ENCODE measurements at places on chromosomes 7 and 10. TPM values are rescaled to one million over a fixed set of nuclear protein-coding genes. Genes with fewer than 3 reads are reported as not detected.

Gene TDRD1
- total RNA-seq = 2.7 TPM

Gene LIPK
- total RNA-seq = not detected

Gene SLC16A9
- total RNA-seq = 0.40 TPM

Gene GATAD1
- 13.1 TPM for total RNA-seq

Gene CCL24
- 0.47 TPM for total RNA-seq

Gene XRCC2
- total RNA-seq = 0.67 TPM

Gene KCNK18
- total RNA-seq = not detected

Gene CAV2
- 204 TPM for total RNA-seq

Gene PLEKHS1
- total RNA-seq = not detected

Gene COL26A1
- total RNA-seq = not detected

Gene SPDYE6
- not detected for total RNA-seq

Gene SLC25A40
- total RNA-seq = 32.1 TPM

Gene DKK1
- total RNA-seq = not detected

Gene ASZ1
- not detected for total RNA-seq

Gene HOXA11
- total RNA-seq = not detected

Gene IL6
- total RNA-seq = 1.2 TPM

- no peak for DNase-seq
Measured at GRCh38 chr10:100007231-100008141, 2.3 kb downstream of the DNMBP start.

DNA sequence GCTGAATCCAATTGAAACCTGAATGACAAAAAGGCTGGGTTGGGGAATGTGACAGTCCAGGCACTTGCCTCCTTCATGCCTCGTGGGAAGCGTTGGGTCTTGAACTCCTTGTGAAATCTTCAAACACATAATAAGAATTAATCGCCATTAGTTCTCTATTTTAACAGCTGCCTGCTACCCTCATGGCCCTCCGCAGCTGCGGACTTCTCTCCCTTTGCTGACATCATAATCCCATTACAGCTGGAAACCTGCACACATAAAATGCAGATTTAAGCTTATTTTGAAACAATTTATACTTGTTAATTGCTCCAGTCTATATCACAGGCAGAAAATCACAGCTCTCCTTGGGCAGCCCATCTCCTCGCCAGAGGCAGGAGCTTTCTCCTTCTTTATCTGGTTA is 403.0 kb upstream of the MKI67 start:
- no peak for DNase-seq

- DNase-seq = no peak
Measured at GRCh38 chr7:99123571-99124033, 20.3 kb downstream of the SMURF1 start.

DNA sequence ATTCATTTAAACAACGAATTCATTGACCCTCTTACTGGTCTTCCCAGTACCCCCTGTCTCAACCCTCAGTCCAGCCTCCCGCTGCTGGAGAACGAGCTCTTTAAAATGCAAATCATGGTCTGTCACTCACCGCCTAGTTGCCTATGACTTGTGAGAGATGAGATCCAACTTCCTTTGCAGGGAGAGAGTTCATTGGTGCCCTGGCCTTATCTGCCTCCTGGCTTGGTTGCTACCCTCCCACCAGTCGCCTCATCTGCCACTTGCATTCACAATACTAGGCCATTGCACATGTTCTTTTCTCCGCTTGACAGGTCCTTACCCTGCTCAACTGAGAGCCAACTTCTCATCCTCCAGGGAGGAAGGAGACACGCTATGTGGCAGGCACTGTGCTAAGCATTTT is 54.0 kb upstream of the MXI1 start:
- no peak for DNase-seq

GRCh38 chr7:74052628-74053027 is 24.7 kb downstream of the ELN start:
- no peak for DNase-seq

GRCh38 chr10:50604809-50605208 is 18.9 kb downstream of the SGMS1 start:
- no peak for DNase-seq

DNA sequence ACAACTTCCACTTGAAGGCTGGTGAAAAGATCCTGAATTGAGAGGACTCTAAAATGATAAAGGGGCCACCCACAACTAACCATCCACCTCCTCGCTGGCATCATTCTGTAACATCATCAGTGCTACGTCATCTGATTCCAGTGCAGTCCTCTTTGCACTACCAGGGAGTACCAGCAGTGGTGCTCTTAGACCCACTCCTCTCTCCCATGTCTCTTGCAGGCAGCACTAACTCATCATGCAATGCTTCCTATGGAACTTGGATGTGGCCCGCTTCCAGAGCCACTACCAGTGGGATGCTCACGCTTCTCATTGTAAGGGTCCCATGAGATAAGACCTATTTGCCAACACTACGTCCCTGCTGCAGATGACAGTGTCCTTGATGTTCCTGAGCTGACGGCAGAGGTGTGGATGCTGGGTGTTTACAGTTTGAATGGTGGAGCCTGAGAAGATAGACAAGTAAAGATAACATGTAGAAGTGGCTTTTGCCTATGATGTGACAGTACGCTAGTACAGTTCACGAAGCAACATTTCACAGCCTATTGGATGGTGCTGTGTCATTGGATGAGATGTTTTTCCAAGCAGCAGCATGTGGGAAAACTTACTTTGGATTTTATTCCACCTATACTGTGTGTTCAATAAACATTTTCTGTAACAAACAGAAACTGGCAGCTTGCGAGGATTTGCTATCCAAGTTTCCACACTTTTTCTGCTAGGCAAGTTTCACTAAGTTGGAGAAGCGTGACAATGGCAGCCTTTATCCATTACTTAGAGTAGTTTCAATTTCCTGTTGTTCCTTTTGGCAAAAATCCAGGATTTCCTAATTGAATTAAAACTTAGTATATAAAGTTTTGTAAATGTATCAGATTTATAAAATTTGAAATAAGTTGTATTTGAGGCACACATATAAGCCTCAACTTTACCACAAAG is 35.8 kb upstream of the COBL start:
- DNase-seq = no peak

- no peak for DNase-seq
Measured at GRCh38 chr7:149598721-149599308, 101.2 kb upstream of the ZNF746 start.

- no peak for DNase-seq
Measured at GRCh38 chr7:79714081-79714480, 260.6 kb upstream of the MAGI2 start.

DNA sequence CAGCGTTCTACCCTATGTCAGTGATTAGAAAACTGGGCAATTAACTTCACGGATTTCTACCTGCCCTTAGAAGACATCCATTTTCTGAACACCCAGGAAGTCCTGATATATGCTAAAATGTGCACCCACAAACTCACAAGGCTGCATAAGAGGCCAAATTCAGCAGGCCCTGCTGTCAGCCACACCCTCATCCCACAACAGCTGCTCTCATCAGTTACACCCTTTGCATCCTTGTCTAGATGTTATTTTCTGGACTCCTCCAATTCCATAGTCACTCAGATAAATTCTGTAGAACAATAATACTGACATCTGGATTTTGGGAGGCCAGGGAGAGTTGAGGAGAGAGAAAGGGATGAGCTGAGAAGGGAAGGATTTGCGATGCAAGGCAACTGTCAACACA is 208.9 kb downstream of the TAX1BP1 start:
- DNase-seq = no peak

GRCh38 chr10:6491841-6492609 is 88.1 kb downstream of the PRKCQ start:
- DNase-seq = no peak

GRCh38 chr10:122281018-122281626 is 10.0 kb downstream of the BTBD16 start:
- no peak for DNase-seq

DNA sequence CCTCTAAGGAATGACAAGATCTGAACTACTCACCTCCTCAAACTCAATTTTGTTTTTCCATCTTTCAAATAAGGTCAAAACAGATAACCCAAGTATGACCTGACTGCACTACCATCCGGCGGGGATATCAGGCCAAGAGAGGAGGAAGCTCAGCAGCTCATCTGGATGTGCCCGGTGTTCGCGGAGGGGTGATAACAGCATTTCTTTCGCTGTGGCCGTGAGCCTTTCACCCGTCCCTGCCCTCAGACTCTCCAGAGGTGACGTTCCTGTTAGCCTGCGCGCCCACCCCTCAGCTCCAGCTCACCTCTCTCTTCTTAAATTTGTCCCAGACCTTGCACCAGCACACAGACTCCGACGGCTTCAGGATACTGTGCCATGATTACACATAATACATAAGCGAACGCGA is 526 bp downstream of the ZNF248 start:
- DNase-seq = no peak

GRCh38 chr7:47485640-47486435 is 96.1 kb downstream of the TNS3 start:
- peak; percentile 68 for DNase-seq

GRCh38 chr7:38428041-38428440 is 154.6 kb upstream of the TARP start:
- peak; percentile 32 for DNase-seq

DNA sequence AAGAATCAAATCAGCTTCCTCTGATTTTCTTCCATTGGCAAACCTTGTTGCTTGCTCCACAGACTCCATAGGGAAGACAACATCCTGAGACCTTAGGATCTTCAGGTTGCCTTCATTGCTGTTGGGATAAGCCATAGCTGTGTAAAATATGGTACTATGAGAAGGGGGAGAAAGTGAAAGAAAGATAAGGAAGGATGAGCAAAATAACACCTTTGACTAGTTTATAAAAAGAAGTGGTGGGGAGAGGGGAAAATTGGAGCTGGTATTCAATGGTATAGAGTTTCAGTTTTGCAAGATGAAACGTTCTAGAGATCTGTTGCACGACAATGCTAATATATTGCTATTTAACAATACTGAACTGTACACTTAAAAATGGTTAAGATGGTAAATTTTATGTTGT is 180.4 kb upstream of the PHYHIPL start:
- no peak for DNase-seq

- no peak for DNase-seq
Measured at GRCh38 chr10:28054228-28054860, 55.5 kb upstream of the ODAD2 start.

DNA sequence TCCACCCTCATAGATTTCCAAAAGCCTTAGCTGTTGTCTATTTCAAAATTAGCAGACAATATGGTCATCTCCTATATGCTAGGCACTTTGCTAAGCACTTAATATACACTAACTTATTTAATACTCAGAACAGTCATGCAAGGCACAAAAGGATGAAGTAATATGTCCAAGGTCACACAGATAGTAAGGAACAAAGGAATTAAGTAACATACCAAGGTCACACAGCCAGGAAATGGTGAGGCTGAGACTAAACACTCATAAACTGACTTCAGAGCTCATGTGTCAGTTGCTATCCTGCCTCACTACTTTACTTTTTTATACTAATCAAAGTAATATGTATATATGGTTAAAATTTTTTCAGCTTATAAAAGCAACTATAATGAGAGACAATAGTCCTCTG is 23.6 kb upstream of the HIBADH start:
- no peak for DNase-seq

DNA sequence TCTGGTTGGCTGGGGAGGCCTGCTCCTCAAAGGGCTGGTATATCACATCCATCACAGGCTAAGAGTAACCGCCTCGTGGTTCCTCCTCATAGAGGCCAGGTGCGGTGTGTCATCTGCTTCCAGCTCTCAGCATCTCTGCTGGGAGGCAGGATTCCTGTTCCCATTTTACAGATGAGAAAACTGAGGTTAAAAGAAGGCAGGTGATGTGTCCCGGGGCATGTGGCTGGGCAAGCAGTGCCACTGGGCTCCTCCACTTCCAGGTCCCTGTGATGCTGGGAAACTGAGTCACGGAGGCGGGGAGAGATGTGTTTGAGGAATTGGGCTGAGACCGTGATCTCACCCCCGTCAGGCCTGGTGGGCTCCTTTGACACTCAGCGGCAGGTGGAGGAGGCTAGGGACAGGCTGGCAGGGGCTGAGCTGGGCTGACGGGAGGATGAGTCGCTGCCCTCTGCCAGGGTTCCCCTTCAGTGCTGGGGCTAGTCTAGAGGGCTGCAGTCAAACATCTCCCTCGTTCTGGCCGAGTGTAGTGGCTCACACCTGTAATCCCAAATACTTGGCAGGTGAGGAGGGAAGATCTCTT is 9.4 kb downstream of the ARPC1B start:
- DNase-seq = peak; percentile 19

GRCh38 chr10:7460006-7460405 is 49.2 kb upstream of the SFMBT2 start:
- no peak for DNase-seq

DNA sequence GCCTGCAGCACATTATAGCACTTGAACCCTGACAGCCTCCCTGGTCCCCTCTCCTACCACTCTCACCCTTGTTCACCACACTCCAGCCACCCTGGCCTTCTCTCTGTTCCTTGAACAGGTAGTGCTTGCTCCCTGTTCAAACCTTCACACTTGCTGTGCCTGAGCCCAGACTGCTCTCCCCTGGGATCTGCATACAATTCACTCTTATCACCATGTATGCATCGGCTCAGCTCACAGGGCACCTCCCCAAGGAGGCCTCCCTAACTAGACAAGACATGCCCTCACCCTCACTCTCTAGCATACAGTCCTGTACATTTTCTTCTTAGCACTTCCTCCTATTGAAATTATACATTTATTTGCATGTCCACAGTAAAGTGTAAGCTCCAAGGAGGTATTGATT is 59.3 kb downstream of the FAM13C start:
- DNase-seq = no peak

GRCh38 chr7:143346018-143346417 is 16.5 kb downstream of the FAM131B start:
- DNase-seq = no peak

GRCh38 chr7:108604307-108605077 is 34.8 kb downstream of the DNAJB9 start:
- no peak for DNase-seq

- no peak for DNase-seq
Measured at GRCh38 chr10:75425291-75426079, 5.9 kb upstream of the LRMDA start.

DNA sequence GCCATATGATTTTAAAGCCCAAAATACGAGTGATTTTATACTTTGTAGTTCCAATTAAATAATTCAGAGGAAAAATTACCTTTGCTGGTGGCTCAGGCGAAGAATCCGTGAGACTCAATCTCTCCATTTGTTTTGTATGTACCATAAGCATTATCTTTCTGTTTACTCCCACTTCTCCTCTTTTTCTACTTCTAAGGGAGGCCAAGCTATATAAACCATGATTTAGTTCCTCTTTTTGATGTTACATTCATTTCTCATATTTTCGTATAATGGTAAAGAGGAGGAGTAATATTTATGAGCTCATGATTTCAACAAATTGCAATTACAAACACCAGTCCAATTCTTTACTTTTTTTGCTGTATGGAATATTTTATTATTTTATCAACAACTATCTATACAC is 50.6 kb upstream of the TES start:
- no peak for DNase-seq

- DNase-seq = no peak
Measured at GRCh38 chr10:29392376-29393021, 103.6 kb downstream of the LYZL1 start.

DNA sequence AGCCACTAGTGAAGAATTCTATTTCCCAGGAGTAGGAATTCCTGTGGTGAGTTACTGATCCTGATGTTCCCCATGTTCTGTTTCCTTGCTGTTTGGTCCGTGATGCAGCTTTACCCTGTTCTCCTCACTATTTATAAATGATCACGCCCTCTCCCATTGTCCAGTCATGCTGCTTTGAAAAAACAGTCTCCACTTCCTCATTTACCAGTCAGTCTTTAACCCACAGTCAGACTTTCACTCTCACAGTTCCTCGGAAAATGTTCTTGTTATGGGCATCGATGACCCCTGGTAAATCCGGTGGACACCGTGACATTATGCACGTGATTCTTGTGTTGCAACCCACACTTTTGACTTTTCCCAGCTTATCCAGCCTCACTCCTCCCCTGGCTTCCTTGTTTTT is 14.4 kb downstream of the SCIN start:
- DNase-seq = no peak

All from left ventricle myocardium superior (tissue), 1 donor.